ENCODE measurements at places on chromosomes 1 and 21. TPM values are rescaled to one million over a fixed set of nuclear protein-coding genes. Genes with fewer than 3 reads are reported as not detected.

NCF2 gene
- 6.2 TPM for total RNA-seq

DNA sequence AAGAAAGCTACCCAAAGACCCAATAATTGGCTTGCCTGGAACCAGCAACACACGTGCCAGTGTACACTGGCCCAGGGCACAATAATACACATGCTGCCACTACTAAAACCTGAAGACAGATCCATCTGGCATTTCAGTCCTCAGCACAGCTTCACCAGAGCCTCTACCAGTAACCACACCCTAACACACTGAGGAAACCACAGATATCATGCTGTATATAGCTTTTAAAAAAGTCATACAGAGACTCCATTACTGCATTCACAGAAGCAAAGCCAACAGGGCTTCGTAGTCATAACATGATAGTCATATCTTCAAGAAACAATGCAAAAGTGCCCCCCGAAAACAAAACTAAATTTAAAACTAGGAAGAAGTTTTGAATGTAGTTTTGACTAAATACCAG, 40.6 kb upstream of the NEGR1 start:
- H3K4me3 ChIP-seq, result no peak overlapping the region
- no peak for DNase-seq
- H3K4me1 ChIP-seq, result no peaks in the 10 kb centered on the region

GRCh38 chr1:17587693-17588047, 48.2 kb downstream of the ARHGEF10L start:
- H3K4me1 ChIP-seq, result no peaks in the 10 kb centered on the region
- no peak overlapping the region for H3K4me3 ChIP-seq
- no peak overlapping the region for H3K27ac ChIP-seq
- DNase-seq, result no peak
- no peaks in the 10 kb centered on the region for H3K27me3 ChIP-seq

DNA sequence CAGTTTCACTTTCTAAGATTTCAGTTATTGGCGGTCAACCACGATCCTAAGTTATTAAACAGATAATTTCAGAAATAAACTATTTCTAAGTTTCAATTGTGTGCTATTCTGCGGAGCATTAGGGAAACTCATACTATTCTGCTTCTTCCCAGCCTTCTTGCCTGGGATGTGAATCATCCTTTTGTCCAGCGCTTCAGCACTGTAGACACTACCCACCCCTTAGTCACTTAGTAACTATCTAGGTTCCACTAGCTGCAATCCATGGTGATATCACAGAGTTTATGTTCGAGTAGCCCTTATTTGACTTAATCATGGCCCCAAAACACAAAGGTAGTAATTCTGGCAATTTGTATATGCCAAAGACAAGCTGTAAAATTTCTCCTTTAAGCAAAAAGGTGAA, 279.9 kb upstream of the ADAMTS5 start:
- H3K27me3 ChIP-seq, result no peaks in the 10 kb centered on the region
- H3K4me1 ChIP-seq, result no peaks in the 10 kb centered on the region
- DNase-seq, result no peak
- no peaks in the 10 kb centered on the region for H3K36me3 ChIP-seq

GRCh38 chr21:43877936-43878575, 13.0 kb downstream of the AGPAT3 start:
- H3K27ac ChIP-seq, result no peak overlapping the region
- H3K4me3 ChIP-seq, result no peak overlapping the region
- no peak for DNase-seq

All from activated CD4-positive, alpha-beta T cell treated with anti-CD3 and anti-CD28 coated beads, Interleukin-2, amount 10 ng/mL, durations not matched to agents 24 days and 14 days (primary cell).